ENCODE measurements at places on chromosomes 6 and 20.
A peak's percentile ranks its signal among the peaks of the same experiment; 100 is the strongest.

- no peaks in the 10 kb centered on the region for H3K27me3 ChIP-seq
- H3K4me1 ChIP-seq, result peaks cover 15% of the 10 kb centered on the region
- H3K4me3 ChIP-seq, result no peak overlapping the region
- H3K27ac ChIP-seq, result peak overlapping the region; percentile 8
- no peaks in the 10 kb centered on the region for H3K36me3 ChIP-seq
- DNase-seq, result no peak
Observed at GRCh38 chr6:73455865-73456629, 4.0 kb upstream of the CGAS start.

GRCh38 chr6:154487367-154488247 is 22.9 kb downstream of the CNKSR3 start:
- H3K4me1 ChIP-seq, result peaks cover 9% of the 10 kb centered on the region
- no peaks in the 10 kb centered on the region for H3K27me3 ChIP-seq
- no peaks in the 10 kb centered on the region for H3K36me3 ChIP-seq
- no peak overlapping the region for H3K4me3 ChIP-seq

DNA sequence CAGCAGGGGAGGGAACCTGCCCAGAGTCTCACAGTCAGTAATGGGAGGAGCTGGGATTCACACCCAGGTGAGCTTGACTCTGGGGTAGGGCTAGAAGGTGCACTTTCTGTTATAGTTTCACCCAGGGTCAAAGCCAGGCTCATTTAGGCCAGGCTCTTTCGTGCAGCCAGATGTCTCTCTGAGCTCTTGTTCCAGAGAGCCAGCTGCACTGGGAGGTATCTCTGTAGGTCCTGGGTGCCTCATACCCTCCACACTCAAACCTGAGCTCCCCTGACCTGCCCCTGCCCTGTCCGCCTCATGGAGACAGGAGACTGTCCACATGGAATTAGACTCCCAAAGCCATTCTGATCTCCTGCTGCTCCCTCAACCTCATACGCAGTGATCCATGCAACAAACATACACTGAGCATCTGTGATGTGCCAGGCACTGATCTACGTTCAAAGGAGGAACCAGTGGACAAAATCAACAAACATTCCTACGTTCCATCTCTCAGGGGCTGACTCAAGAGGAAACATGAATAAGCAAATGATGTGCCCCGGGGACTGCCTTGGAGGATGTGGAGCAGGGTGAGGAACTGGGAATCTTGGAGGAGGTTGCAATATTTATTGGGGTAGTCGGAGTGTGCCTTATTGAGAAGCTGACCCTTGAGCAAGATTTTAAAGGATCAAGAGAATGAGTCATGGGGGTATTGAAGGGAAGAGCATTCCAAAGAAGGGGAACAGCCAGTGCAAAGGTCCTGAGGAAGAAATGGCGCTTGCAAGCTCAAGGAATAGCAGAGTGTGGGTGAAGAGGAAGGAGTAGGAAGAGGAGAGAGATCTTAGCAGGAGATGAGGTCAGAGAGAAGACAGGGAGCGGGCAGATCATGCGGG is 71.3 kb upstream of the TOX2 start:
- no peak overlapping the region for H3K4me3 ChIP-seq
- H3K27ac ChIP-seq, result no peak overlapping the region
- H3K27me3 ChIP-seq, result no peaks in the 10 kb centered on the region
- peaks cover 11% of the 10 kb centered on the region for H3K4me1 ChIP-seq
- no peaks in the 10 kb centered on the region for H3K36me3 ChIP-seq

- H3K27ac ChIP-seq, result no peak overlapping the region
- no peaks in the 10 kb centered on the region for H3K4me1 ChIP-seq
- no peak for DNase-seq
- no peak overlapping the region for H3K4me3 ChIP-seq
Observed at GRCh38 chr20:54364919-54365318, 110.5 kb upstream of the DOK5 start.

- H3K27me3 ChIP-seq, result no peaks in the 10 kb centered on the region
- peaks cover 64% of the 10 kb centered on the region for H3K4me1 ChIP-seq
- peak overlapping the region; percentile 47 for H3K4me3 ChIP-seq
- peak; percentile 86 for DNase-seq
- peak overlapping the region; percentile 92 for H3K27ac ChIP-seq
- no peaks in the 10 kb centered on the region for H3K36me3 ChIP-seq
Observed at GRCh38 chr6:42403421-42403820, 48.3 kb downstream of the TRERF1 start.

GRCh38 chr6:115067690-115068447 is 725.0 kb upstream of the HS3ST5 start:
- no peaks in the 10 kb centered on the region for H3K36me3 ChIP-seq
- no peak for DNase-seq
- H3K27me3 ChIP-seq, result no peaks in the 10 kb centered on the region
- H3K4me3 ChIP-seq, result no peak overlapping the region
- no peak overlapping the region for H3K27ac ChIP-seq

- H3K27ac ChIP-seq, result no peak overlapping the region
- DNase-seq, result no peak
- no peak overlapping the region for H3K4me3 ChIP-seq
- no peaks in the 10 kb centered on the region for H3K4me1 ChIP-seq
Observed at GRCh38 chr6:104404377-104404776, 455.3 kb downstream of the HACE1 start.

- peak overlapping the region; percentile 73 for H3K27ac ChIP-seq
- H3K27me3 ChIP-seq, result no peaks in the 10 kb centered on the region
- peak; percentile 50 for DNase-seq
- peaks cover 21% of the 10 kb centered on the region for H3K4me1 ChIP-seq
- H3K36me3 ChIP-seq, result no peaks in the 10 kb centered on the region
- peak overlapping the region; percentile 12 for H3K4me3 ChIP-seq
Observed at GRCh38 chr6:25388776-25389175, 109.6 kb downstream of the CARMIL1 start.

GRCh38 chr20:4781637-4782377 is 60.1 kb downstream of the PRND start:
- no peak for DNase-seq
- H3K27ac ChIP-seq, result no peak overlapping the region
- H3K4me1 ChIP-seq, result no peaks in the 10 kb centered on the region
- no peak overlapping the region for H3K4me3 ChIP-seq
- H3K27me3 ChIP-seq, result no peaks in the 10 kb centered on the region
- H3K36me3 ChIP-seq, result no peaks in the 10 kb centered on the region

GRCh38 chr20:47117773-47118172 is 223.1 kb downstream of the EYA2 start:
- H3K27me3 ChIP-seq, result no peaks in the 10 kb centered on the region
- H3K4me3 ChIP-seq, result no peak overlapping the region
- no peaks in the 10 kb centered on the region for H3K36me3 ChIP-seq
- H3K27ac ChIP-seq, result no peak overlapping the region
- no peak for DNase-seq

DNA sequence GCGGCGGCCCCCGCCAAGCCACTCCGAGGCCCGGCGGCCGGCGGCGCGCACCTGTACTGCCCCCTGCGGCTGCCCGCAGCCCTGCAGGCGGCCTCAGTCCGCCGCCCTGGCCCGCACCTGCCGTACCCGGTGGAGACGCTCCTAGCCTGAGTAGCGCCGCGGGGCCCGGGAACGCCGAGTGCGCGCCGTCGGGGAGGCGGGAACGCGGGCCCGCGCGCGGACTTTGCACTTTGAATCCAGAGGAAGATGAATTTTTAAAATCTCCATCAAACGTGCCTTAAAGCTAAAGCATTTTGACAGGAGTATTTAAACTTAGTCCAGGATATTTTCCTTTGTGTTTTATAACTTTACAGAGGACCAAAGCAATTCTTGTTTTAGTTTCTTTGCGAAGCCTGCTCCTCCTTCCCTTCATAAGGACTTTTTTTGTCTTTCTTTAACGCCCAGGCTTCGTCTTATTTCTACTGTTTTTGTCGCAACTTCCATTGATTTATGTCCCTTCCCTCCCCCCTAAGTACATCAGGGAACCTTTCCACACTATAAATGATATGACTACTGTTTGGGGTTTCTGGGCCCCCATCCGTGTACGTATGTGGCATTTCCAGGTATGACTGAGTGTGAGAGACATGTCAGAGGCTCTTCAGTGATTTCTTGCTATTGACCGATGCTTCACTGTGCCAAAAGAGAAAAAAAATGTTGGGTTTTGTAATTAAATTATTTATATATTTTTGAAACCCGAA is 2.0 kb downstream of the FOXQ1 start:
- H3K27ac ChIP-seq, result peak overlapping the region; percentile 56
- DNase-seq, result no peak
- no peaks in the 10 kb centered on the region for H3K27me3 ChIP-seq
- H3K4me3 ChIP-seq, result peak overlapping the region; percentile 70
- peaks cover 26% of the 10 kb centered on the region for H3K4me1 ChIP-seq
- no peaks in the 10 kb centered on the region for H3K36me3 ChIP-seq

GRCh38 chr6:163501026-163501425 is 86.5 kb downstream of the QKI start:
- H3K36me3 ChIP-seq, result no peaks in the 10 kb centered on the region
- H3K27ac ChIP-seq, result no peak overlapping the region

GRCh38 chr6:6005051-6006005 is 1.4 kb downstream of the NRN1 start:
- H3K36me3 ChIP-seq, result no peaks in the 10 kb centered on the region
- H3K27me3 ChIP-seq, result peaks cover 94% of the 10 kb centered on the region
- peak overlapping the region; percentile 36 for H3K4me3 ChIP-seq
- no peak overlapping the region for H3K27ac ChIP-seq

DNA sequence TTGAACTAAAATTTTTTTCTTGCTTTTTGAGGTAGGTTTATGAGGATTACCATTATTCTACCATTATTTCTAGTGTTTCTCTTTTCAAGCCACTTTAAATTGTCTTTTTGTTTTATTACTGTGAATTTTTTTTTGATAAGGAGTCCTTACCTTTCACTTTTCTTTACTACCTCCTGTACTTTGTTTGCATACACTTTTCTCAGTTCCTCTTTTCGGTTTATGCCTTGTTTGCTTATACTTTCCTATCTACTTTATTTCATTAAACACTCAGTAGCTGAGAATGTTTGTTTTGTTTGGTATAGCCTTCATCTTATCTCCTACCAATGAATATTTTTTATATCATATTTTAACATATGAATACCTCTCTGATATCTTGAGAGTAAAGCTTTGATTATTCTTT is 147.9 kb downstream of the TFAP2B start:
- no peak overlapping the region for H3K27ac ChIP-seq
- H3K4me3 ChIP-seq, result no peak overlapping the region
- H3K4me1 ChIP-seq, result no peaks in the 10 kb centered on the region
- no peaks in the 10 kb centered on the region for H3K27me3 ChIP-seq
- no peak for DNase-seq

- no peak for DNase-seq
- H3K4me1 ChIP-seq, result peaks cover 4% of the 10 kb centered on the region
- no peaks in the 10 kb centered on the region for H3K27me3 ChIP-seq
- no peak overlapping the region for H3K4me3 ChIP-seq
- H3K27ac ChIP-seq, result no peak overlapping the region
Observed at GRCh38 chr6:17311595-17312311, 30.6 kb downstream of the RBM24 start.

- DNase-seq, result no peak
- H3K36me3 ChIP-seq, result no peaks in the 10 kb centered on the region
- no peaks in the 10 kb centered on the region for H3K4me1 ChIP-seq
- no peak overlapping the region for H3K4me3 ChIP-seq
- peaks cover 23% of the 10 kb centered on the region for H3K27me3 ChIP-seq
Observed at GRCh38 chr20:48769069-48769983, 58.5 kb downstream of the PREX1 start.

- no peak overlapping the region for H3K27ac ChIP-seq
- no peak for DNase-seq
- H3K4me1 ChIP-seq, result no peaks in the 10 kb centered on the region
- H3K36me3 ChIP-seq, result no peaks in the 10 kb centered on the region
Observed at GRCh38 chr6:103798166-103798565, 1061.6 kb downstream of the HACE1 start.

DNA sequence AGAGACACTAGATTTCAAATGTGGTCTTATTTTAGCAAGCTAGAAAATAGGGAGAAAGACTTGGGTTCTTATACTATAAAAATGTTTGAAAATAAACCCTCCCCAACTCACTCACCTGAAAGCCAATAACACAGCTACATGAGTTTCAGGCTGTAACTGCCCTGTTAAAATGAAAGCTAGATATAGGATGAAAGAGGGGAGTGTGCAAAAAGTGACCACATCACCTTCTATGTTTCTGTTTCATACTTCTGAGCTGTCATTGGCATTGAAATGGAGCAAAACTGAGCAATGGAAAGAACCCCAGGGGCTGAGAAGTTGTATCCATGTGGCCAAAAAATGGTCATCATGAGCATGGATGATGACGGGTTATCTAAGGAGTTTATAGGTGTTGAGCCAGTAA is 148.1 kb upstream of the TENT5A start:
- H3K4me3 ChIP-seq, result no peak overlapping the region
- DNase-seq, result no peak
- H3K4me1 ChIP-seq, result no peaks in the 10 kb centered on the region
- no peaks in the 10 kb centered on the region for H3K27me3 ChIP-seq

DNA sequence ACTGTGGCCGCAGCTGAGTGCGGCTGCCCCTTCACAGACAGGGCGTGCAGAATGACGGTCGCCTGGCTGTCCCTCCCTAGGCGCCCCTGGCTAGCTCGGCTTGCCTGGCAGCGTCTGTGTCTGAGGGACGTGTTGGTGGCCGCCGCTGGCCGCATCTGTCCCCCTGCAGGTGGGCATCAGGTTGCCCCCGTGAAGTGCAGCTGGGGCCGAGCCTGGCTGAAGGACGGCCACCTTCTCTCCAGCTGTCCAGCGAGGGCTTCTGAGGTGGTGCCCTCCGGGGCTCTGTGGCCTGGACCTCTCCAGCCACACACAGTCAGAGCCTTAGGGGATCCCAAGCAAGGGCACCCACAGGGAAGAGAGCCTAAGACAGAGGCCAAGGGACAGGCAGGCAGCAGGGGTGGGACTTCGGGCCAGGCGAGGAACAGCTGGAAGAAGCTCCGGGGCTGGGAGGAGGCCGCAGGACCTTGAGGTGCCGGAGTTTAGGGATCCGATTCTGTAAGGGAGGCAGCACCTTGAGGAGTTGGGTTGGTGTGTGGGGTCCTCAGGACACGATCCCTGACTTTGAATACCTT is 89.0 kb upstream of the EPB41L1 start:
- H3K4me3 ChIP-seq, result peak overlapping the region; percentile 73
- peaks cover 11% of the 10 kb centered on the region for H3K4me1 ChIP-seq
- H3K27ac ChIP-seq, result no peak overlapping the region
- DNase-seq, result no peak
- no peaks in the 10 kb centered on the region for H3K27me3 ChIP-seq

DNA sequence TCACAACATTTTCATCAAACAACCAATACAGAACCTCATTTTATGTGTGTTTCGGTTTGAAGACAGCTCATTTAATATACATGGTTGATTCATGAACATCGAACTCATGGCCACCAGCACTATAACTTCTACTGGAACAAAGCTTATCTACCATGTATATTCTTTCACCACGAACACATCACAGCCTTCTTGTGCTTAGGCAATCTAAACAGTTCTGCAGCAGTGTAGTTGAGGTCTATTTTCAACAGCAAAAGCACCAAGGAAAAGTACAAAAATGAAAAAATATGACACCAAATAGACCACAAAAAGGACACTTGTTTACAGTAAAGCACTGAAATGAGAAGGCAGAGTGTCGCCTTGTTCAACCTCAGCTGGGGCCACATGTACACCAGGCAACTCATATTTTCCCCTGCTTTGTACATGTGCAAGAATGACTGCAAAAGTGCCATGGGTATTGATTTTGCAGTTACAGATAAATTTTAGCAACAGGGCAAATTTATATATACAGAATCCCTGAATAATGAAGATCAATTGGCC is 25.8 kb upstream of the KCNK5 start:
- H3K27ac ChIP-seq, result no peak overlapping the region
- no peaks in the 10 kb centered on the region for H3K27me3 ChIP-seq
- no peak overlapping the region for H3K4me3 ChIP-seq
- DNase-seq, result no peak
- no peaks in the 10 kb centered on the region for H3K36me3 ChIP-seq

- H3K27me3 ChIP-seq, result no peaks in the 10 kb centered on the region
- no peaks in the 10 kb centered on the region for H3K4me1 ChIP-seq
- H3K4me3 ChIP-seq, result no peak overlapping the region
- no peak for DNase-seq
- no peaks in the 10 kb centered on the region for H3K36me3 ChIP-seq
Observed at GRCh38 chr6:146870760-146871159, 272.0 kb downstream of the ADGB start.
